ENCODE measurements at places on chromosomes 1 and 21.

GRCh38 chr1:155909894-155910293, 1.3 kb downstream of the RIT1 start:
- DNase-seq, result no peak

- DNase-seq, result no peak
Observed at GRCh38 chr1:87330885-87331364, 2.2 kb downstream of the LMO4 start.

GRCh38 chr1:12434174-12434573, 183.8 kb downstream of the DHRS3 start:
- DNase-seq, result peak; percentile 82

DNA sequence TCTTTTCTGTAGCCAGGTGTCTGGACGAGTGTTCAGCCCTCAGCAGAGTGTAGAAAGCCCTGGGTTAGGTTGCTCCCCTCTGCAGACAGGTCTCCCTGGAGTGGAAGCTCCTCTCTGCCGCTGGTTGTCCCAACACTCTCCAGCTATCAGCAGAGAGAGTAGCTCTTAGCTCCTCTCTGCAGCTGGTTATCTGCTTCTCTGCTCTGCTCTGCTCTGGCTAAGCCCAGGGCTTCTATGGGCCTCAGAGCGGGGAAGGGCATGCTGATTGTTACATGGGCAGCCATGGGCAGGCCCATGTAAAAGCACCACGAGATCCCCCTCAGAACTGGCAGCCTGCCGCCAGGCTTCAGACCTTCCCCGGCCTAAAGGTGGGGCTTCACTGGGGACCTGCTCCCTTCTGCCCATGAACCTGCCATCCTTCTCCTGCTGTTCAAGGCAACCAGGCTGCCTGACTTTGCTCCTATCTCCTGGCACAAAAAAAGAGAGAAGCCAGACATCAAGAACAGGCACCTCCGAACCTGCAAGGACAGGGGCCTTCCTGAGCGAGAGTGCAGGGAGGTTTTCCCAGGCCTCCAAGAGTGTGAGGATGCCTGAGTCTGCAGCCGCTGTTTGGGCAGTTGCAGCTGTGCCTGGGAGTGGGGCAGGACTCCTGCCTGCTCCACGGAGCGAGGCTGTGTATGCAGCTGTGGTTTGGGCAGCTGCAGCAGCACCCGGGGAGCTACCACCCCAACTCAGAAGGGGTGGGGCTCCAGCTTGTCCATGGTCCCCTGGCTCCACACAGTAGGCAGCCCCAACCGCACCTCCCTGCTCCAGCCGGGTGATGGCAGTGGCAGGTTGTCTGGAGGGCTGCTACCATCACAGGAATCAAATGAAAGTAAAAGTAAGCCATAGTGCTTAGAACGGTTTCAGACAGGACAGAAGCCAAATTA, 973.7 kb downstream of the LTN1 start:
- DNase-seq, result no peak

DNA sequence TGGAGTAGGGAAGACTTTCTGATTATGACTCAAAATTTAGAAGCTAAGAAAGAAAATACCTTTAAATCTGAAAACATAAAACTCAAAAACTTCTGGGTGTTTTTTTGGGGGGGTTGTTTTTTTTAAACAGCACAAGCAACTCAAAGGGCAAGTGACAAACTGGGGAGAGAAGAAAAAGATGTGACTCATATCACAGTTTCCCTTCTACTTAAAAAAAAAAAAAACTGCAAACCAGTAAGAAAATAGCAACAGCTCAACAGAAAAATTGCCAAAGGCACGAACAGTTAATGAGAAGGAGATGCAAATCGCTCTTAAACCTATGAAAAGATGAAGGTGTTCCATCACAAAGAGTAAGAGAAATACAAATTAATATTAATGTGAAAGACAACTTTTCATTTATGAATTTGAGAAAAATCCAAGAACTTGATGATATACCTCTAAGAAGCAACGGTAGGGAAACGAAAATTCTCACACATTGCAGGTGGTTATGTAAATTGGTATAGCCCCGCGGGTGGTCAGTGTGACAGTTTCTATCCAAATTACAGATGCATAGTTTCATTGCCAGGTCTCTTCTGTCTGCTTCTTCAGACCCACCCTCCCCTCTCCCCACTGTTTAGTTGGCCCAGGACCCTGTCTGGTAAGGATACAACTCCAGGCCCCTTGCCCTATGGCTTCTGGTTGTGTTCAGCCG, 9.0 kb downstream of the IFNAR2 start:
- no peak for DNase-seq

DNA sequence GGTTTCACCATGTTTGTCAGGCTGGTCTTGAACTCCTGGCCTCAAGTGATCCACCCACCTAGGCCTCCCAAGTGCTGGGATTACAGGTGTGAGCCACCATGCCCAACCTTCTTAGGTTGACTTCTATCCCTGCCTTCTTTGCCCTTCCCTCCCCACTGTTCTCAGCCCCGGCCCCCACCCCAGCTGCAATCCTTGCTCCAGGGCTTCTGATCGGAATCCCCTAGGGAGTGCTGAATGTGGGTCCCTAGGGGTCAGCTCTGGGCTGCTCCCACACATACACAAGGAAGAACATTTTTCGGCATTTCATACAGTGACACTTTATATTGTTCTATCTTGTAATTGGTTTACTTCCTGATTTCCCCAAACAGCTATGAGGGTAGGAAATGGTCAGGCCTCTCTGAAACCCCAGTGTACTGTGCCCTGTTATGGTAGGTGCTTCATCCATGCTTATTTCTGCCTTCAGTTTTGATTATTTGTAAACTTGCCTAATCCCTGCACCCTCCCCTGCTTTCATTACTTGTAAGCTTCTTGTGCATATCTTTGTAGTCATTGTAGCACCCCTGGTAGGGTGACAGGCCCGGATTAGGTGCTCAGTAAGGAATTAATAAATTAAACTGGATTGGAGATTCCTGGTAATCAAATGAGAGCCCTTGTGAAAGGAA, 5.8 kb upstream of the SRP9 start:
- DNase-seq, result no peak

- peak; percentile 31 for DNase-seq
Observed at GRCh38 chr1:63774617-63775417, 1.0 kb downstream of the ROR1 start.

DNA sequence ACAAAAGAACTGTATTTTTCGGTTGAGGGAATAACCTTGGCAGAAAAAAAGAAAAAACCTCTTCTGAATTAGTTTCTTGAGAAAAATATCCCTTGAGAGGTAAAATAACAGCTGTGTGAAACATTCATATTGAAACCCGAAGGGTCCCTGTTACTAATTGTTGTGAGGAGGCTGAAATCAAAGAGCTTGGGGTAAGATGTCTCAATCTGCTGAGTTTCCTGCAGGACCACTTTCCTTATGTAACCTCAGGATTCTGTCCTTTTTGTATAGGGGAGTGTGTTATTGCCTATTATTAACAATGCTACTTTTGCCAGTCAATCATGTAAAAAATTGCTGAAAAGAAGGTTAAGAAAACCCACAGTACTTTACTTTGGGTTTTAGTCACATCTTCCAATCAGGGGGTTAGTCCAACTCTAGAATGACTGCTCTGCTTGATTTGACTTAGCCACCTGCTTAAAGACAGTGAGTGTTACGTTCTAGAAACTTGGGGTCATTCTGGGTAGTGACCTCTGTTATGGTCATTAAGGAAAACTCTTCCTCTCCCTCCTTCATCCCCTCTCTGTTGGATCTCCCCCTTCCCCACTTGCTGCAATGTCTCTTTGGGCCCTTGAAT, 138.8 kb downstream of the GIPC2 start:
- DNase-seq, result no peak

DNA sequence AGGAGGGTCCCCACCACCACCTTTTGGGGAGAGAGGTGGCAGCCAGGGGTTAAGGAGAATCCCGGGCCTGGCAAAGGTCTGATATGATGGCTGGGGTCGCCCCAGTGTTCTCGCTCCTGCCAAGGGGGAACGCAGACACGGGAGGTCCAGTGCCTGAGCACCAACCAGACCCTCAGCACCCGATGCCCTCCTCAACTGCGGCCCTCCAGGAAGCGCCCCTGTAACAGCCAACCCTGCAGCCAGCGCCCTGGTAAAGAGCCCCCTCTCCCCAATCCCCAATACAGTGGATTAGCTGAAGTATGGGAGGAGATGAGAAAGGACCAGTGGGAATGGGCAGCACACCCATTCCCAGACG, 10.4 kb downstream of the ADAMTSL4 start:
- no peak for DNase-seq

GRCh38 chr1:15609631-15610030, 7.6 kb upstream of the DDI2 start:
- DNase-seq, result no peak

DNA sequence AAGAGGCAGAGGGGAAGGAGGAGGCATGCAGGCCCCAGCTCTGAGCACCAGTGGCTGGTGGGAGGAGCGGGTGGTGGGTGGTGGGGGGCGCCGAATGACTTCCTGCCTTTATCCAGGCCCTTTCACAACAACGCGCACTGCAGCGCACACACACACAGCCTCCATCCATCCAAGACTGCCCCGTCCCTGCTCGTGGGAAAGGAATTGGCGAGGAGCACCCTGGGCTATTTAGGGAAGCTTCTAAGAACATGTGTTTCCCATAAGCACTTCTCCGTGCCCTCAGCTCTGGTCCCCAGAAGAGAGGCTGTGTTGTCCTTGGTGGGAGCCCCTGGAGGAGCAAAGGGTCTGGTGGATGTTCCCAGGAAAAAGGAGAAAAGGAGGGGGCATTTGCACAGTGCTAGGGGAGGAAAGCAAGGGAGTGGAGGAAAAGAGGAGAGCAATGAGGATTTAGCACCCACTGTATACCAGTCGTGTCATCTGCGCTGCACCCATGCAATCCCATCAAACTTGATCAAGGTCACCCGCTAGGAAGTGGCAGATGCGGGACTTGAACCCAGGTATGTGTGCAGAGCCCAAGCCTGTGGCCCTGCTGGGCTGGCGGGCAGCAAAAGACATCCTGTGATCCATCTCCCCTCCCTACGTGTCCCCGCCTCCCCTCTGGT, 28.1 kb downstream of the EPHA2 start:
- DNase-seq, result no peak

- no peak for DNase-seq
Observed at GRCh38 chr1:58739856-58740466, 40.1 kb upstream of the MYSM1 start.

DNA sequence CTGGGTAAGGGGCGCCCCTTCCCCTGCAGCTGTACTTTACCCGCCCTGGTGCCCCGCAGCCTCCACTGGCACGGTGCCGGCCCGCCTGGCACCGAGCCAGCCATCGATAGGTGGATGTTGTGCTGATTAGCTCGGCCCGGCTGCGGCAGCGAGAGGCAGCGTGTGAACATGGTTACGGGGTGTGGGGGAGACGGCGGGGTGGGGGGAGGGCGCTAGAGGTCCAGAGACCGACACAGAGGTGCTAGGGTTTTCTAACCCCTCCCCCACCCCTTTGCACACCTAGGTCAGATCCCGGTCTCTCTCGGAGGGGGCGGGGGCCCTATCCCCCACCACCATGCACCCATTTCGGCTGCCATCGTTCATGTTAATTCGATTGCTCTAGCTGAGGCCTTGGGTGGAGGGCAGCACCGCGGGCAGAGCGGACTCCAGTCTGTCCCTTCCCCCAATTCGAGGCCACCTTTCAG, 6.7 kb downstream of the EFNA4 start:
- no peak for DNase-seq

GRCh38 chr1:24528744-24529143, 26.1 kb downstream of the RCAN3 start:
- DNase-seq, result no peak

DNA sequence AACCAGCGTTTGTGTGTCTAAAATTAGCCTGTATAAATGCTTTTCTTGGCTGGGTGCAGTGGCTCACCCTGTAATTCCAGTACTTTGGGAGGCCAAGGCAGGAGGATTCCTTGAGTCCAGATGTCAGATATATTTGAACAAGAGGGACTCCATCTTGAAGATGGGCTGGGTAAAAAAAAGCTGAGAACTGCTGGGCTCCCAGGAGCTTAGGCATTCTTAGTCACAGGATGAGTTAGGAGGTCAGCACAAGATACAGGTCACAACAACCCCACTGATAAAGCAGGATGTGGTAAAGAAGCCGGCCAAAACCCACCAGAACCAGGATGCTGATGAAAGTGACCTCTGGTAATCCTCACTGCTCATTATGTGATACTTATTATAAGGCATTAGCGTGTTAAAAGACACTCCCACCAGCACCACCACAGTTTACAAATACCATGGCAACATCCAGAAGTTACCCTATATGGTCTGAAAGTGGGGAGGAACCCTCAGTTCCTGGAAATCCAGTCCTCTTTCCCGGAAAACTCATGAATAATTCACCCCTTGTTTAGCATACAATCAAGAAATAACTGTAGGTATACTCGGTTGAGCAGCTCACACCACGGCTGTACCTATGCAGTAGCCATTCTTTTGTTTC, 36.2 kb upstream of the ZNF496 start:
- DNase-seq, result no peak

DNA sequence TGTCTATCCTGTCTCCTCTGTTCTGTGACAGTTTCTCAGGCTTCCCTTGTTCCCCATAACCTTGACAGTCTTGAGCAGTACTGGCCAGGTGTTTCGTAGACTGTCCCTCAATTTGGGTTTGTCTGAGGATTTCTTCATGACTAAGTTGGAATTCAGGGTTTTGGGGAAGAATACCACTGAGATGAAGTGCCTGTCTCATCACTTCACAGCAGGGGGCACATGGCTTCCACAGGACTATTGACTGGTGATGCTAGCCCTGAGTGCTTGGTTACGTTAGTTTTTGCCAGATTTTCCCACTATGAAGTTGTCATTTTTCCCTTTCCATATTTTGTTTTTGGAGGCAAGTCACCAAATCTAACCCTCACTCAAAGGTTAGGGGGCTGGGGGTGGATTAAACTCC, 45.7 kb downstream of the CDCP2 start:
- DNase-seq, result no peak

GRCh38 chr1:155831279-155831976, 25.6 kb downstream of the GON4L start:
- no peak for DNase-seq

DNA sequence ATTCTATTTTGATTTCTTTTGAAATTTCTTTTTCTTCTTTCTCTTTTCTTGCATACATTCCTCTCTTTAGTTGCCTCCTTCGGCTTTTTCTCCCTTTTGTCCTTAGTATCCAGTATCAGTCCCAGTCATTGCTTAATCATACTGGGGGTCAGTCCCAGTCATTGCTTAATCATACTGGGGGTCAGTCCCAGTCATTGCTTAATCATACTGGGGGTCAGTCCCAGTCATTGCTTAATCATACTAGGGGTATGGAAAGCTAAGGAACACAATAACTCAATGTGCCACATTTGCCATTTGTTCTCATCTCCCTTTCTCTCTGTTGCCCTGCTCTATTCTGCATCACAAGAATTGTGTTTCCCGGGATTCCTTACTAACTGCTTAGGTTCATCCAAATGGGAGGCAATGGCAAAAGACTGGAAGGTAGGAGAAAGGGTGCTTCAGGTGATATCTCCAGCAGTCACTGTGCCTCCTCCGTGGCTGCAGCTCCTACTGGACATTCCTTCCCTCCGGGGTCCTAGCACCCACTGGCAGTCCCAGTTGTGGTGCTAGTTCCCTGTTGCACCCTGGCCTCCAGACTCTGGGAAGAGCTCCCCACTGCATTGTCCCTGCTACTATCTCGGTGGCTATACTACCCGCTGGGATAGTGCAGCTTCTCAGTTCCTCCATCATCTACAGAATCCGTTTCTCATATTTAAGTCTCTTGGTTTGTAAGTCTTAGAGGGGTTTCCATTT, 32.6 kb upstream of the LAMC1 start:
- no peak for DNase-seq
